ENCODE measurements at places on chromosomes 6 and 20.
A peak's percentile ranks its signal among the peaks of the same experiment; 100 is the strongest.

GRCh38 chr6:130482645-130483390 is 117.0 kb downstream of the TMEM200A start:
- no peak for DNase-seq

- DNase-seq = no peak
Observed at GRCh38 chr6:16403831-16404230, 165.4 kb downstream of the GMPR start.

DNA sequence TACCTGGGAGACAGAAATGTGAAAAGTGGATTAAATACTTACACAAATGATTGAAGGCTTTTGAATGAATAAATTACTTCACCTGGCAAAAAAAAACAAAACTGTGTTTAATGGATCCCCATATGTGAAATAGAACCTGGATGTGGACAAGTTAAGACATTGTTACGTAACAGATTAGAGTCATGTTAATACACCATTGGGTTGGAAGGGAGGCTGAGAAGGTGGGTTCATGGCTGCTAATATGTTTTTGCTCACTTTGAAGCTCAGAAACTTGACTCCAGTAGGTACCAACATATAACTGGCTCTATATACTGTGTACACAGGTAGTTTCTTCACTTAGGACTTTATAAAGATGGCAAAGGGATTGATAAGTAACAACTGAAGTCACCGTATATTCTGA is 21.4 kb upstream of the TENT5A start:
- DNase-seq = no peak

DNA sequence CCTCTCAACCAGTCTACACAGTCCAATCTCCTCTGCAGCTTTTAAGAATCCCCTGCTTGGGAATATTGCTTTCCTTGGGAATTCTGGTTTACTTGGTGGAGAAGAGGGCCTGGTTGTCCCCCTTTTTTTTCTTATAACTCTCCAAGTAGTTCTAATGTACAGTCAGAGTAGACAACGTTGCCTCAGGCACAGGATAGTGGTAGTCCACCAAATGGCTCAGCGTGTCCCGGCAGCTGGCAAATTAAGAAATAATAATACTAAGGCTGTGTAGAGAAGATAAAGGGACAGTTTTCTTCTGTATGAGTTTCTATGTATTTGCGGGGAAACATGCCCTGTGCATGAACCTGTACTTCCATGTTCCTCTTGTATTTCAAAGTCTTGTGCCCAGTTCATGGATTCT is 145.7 kb upstream of the RREB1 start:
- DNase-seq = no peak

- DNase-seq = peak; percentile 99
Observed at GRCh38 chr20:50731055-50731929, at the start of gene PARD6B. PARD6B (plus strand) TSS chr20:50731580; CDS start chr20:50731787, 207 bp downstream.

DNA sequence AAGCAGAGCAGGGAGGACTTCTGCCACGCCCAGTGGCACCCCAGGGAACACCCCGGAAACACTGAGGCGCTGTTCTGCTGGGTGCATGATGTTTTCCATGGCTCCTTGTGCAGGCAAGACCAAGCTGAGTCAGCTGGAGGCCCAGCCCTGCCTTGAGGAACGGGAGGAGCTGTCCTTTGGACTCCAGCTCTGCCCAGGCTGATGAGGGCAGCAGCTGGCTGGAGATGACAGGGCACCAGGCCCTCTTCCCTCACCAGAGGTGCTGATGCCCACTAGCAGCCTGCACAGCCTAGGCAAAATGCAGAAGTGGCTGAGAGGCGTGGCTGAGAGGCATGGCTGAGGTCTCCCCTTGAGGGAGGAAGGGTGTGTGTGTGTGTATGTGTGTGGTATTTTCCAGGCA is 2.4 kb downstream of the C6orf132 start:
- no peak for DNase-seq

GRCh38 chr20:12414446-12415274 is 497.0 kb downstream of the BTBD3 start:
- no peak for DNase-seq

DNA sequence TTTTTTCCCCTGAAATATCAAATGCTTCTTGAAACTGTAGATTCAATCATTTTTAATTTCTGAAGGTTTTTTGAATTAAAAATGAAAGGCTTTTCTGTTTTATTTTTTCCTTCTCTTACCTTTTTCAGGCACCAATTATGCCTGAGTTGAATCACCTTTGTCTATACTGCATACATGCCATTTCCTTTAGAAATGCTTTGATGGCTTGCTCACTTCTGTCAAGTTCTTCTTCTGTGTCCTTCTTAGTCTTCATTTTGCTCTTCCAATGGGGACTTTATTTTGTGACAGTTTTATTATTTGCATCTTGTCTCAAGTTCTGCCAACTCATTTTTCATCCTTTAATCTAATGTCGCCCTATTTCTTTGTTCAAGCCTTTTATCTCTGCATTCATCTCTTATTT is 121.9 kb upstream of the PRL start:
- DNase-seq = no peak

- DNase-seq = no peak
Observed at GRCh38 chr20:62799036-62799435, 2.8 kb downstream of the MRGBP start.

DNA sequence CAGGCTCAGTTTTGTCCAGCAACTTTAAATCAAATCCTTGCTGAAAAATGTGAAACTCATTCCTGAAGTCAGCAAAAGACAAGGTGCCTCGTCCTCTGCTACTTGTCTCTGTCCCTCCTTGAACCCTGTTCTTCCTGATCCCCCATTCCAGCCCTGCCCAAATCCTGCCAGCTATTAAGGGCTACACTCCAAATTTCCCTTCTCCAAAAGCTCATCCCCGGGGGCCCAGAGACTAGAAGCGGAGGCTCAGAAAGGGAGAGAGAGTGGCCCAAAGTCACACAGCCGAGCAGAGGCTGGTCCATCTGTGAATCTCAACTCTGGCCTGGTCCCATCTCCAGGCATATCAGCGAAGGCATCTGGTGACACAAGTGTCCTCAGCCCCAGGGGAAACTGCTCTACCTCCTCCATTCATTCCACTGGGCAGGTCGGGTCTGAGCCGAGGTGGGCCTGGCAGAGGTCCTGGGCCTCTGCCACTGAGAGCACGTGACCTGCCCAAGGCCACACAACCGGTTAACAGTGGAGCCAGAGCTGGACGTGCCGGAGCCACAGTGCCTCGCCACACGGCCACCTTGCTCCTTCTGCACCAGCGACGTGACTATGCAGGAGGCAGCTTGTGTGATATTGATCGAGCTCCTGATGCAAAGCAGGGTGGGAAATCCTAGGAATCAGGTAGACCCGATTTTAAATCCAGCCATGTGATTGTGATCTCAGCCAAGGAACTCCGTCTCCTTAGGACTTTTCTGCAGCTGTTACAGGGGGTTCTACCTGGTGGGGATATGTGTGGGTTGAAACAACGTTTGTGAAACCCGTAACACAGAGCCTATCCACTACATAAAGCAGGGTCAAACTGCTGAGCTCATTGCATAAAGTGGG is 28.6 kb downstream of the NOL4L start:
- DNase-seq = no peak

GRCh38 chr20:59398537-59399205 is 98.3 kb downstream of the EDN3 start:
- DNase-seq = no peak

GRCh38 chr20:37704955-37705354 is 11.1 kb downstream of the CTNNBL1 start:
- no peak for DNase-seq
